ENCODE measurements at places on chromosomes 5 and 9.

DNA sequence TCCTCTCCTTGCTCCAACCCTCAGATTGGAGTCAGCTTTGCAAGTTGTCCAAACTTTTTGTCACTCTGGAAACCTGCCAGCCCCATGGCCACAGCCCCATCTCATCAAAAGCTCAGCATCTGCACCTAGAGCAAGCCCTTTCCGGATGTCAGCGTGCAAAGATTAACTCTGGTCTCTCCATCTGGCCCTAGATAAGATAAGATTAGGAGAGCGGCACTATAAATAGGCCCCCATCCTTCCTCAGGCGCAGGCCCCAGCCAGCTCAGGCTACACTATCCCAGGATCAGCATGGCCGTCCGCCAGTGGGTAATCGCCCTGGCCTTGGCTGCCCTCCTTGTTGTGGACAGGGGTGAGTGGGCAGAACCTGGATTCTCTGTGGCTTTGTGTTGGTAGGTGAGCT is at the start of gene SPINK4:
Gene SPINK4, plus strand, starts transcription at position 247 of the 400 bp plus-strand sequence. Its CDS starts 42 bp downstream, at position 289.
- no peak for DNase-seq

- no peak for DNase-seq
These were observed 74.4 kb upstream of the S1PR3 start for GRCh38 chr9:88916894-88917293.

GRCh38 chr5:132090107-132090506 is 16.5 kb downstream of the CSF2 start:
- DNase-seq = no peak

GRCh38 chr9:108109927-108110690 is 620.5 kb upstream of the KLF4 start:
- DNase-seq = no peak

- no peak for DNase-seq
These were observed 12.2 kb downstream of the TNIP1 start for GRCh38 chr5:151068433-151069197.

GRCh38 chr5:104045987-104046386 is 483.4 kb upstream of the NUDT12 start:
- DNase-seq = no peak

- no peak for DNase-seq
These were observed 8.2 kb downstream of the GALNT10 start for GRCh38 chr5:154198611-154199230.

- DNase-seq = no peak
These were observed 146.5 kb downstream of the AOPEP start for GRCh38 chr9:94872891-94873511.

DNA sequence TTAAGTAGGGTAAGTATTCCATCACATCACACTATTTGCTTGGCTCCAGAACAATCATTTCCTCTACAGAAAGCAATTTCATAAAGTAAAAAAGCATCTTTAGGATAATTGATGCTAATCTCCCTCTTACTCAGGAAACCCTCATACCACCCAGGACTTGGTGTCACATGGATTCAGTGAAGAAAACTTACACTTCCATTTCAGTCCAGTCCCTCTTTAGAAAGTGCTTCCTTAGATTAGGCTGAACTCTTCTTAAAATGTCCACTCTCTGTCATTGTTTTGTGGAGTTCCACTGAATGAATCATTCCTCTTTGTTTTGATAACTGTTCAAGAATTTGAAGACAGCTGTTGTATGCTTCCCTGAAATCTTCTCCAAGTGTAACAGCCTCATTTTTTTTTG is 144.0 kb upstream of the ZNF462 start:
- no peak for DNase-seq

- DNase-seq = no peak
These were observed 4.4 kb downstream of the LHFPL2 start for GRCh38 chr5:78644129-78644528.

- no peak for DNase-seq
These were observed 108.1 kb upstream of the RAI14 start for GRCh38 chr5:34548086-34548403.

DNA sequence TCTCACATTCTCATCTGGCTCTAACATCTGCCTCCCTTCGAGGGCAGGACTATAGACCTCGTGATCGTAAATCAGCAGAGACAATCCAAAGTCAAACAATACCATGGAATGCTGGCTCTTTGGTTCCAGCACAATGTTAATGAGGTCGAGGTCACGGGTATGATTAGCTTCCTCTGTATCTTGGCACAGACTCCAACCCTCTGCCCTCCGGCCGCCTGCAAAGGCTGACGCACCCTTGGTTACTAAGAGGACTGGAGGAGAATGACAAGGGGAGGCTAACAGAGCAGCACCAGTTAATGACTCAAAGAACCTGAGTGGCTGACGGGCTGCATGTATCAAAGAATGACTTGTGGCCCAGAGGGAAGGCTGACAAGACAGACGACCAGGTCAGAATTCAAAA is 10.1 kb downstream of the LHFPL2 start:
- DNase-seq = no peak

DNA sequence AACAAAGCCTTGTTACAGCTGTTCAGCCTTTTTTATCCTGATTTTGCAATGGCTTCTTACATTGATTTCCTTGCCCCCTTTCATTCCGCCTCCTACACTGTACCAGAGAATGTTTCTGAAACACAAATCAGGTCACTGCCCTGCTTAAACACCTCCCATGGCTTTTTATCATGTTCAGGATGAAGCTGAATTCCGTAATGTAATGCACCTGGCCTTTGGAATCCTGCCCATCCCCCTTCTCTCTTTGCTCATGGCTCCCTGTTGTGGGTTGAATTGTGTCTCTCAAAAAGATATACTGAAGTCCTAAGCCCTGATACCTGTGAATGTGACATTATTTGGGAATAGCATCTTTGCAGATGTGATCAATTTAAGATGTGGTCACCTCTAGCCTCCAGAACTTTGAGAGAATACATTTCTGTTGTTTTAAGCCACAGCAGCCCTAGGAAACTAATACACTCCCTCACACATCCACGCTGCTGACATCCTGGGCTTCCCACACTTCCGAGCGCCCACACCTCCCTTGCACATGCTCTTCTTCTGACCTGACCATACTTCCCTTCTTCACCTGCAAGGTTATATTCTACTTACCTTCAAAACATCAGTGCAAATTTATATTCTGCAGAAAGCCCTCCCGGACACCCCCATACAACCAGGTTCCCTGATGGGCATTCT is 101.2 kb downstream of the DNAH5 start:
- no peak for DNase-seq

DNA sequence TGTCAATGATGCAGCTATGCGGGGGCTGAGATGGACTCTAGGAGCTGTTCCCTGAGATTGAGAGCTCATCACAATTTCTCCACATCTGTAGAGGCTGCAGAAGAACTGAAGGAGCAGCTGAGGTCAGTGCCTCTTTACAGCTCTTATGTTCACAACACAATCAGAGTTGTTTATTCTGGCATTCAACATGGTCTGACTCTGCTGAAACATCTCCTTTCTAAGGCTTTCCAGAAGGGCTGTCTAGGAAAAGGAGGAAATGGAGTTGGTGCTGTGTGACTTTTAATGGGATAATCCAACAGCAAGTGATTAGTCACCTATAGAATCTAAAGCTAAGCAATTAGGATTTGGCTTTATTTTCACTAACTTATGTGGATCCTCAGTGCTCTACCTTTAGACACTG is 6.0 kb downstream of the POU5F2 start:
- no peak for DNase-seq

- no peak for DNase-seq
These were observed 27.3 kb upstream of the ZSWIM6 start for GRCh38 chr5:61304590-61305381.

DNA sequence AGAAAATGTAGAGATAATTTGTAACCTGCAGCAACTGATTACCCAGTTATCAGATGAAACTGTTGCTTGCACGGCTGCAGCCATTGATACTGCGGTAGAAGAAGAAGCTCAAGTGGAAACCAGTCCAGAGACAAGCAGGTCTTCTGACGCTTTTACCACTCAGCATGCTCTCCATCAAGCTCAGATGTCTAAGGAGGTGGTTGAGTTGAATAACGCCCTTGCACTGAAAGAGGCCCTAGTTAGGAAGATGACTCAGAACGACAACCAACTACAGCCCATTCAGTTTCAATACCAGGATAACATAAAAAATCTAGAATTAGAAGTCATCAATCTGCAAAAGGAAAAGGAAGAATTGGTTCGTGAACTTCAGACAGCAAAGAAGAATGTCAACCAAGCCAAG is 1.7 kb downstream of the KIF4B start:
- no peak for DNase-seq

DNA sequence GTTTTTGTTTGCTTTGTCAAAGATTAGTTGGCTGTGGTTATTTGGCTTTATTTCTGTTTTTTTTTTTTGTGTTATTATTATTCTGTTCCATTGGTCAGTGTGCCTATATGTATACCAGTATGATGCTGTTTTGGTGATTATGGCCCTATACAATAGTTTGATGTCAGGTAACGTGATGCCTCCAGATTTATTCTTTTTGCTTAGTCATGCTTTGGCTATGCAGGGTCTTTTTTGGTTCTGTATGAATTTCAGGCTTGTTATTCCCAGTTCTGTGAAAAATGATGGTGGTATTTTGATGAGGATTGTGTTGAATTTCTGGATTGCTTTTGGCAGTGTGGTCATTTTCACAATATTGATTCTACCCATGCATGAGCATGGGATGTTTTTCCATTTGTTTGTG is 312.8 kb downstream of the TAF11L14 start:
- DNase-seq = no peak

GRCh38 chr5:93673316-93673954 is 68.0 kb downstream of the POU5F2 start:
- no peak for DNase-seq

GRCh38 chr5:87048156-87048555 is 219.5 kb upstream of the RASA1 start:
- DNase-seq = no peak

- no peak for DNase-seq
These were observed 10.5 kb downstream of the CSF1R start for GRCh38 chr5:150075806-150076205.

- DNase-seq = peak; percentile 22
These were observed 2.8 kb upstream of the PLK2 start for GRCh38 chr5:58462623-58463230.

DNA sequence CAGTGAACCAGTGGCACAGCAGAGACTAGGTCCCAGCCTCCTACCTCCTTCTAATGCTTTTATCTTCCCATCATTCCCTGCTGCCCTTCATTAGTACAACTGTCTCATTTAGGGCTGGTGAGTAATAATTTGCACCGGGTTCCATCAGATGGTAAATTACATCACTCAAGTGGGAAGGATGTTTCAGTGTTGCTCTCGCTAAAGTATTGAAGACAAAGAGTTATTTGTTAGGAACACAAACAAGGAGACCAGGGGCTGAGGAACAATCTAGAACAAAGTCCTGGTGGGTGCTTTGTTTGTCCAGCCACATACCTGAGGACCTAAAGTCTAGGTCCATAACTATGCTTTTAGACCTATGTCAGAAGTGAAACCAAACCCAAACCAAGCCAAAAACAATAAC is 52.4 kb downstream of the SEC61B start:
- DNase-seq = no peak

GRCh38 chr5:25006237-25006636 is 361.5 kb upstream of the CDH10 start:
- DNase-seq = no peak

- no peak for DNase-seq
These were observed 93.7 kb upstream of the GDNF start for GRCh38 chr5:37933576-37933975.

GRCh38 chr5:118980017-118980416 is 8.3 kb downstream of the DTWD2 start:
- DNase-seq = no peak

DNA sequence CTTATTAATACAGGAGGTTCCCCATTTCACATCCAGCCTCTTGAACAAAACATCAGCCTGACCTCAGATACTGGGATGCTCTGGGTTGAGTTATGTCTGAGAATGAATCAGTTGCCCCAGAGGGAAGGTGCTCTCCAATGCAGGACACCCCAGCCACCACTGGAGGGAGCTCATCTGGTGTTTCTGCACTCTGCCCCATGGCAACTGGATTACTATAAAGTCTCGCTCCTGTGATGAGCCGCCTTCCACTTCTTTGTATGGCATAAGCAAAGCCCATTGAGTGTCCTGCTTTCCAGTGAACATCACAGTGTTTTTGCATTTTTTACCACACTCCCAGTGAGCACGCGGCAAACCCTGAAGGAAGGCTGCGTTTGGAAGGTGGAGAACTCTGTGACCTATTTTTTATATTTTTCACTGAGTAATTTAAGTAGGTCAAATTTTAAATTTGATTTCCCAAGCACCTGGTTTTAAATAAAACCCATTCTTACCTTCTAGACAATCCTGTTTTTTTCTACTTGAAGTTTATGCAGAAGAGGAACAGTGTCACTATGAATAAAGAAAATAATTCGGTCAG is 176.9 kb upstream of the WWC1 start:
- no peak for DNase-seq

DNA sequence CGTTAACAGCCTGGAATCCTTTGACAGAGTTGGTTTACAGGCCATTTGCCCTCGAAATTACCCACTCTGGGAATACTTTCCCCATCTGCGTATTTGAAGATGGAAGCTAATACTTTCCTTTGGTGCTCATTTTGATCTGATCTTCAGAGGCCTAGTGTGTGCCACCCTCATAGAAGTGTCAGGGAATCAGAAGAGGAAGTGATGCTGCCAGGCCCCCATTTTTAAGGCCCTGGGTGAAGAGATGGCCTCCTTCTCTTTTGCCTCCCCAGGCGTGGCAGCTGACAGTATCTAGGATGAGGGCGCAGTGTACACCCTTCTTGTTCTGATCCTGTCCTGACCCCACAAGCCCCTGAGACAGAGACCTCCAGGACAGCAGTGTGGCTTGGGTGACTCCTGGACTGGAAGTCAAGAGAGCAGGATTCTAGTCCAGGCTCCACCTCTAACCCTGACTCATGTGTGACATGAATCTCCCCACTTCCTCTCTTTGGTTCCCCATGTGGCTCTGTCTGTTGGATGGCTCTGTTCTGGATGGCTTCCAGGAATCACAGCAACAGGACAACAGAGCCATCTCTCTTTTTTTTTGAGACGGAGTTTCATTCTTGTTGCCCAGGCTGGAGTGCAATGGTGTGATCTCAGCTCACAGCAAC is 27.8 kb downstream of the CSF1R start:
- DNase-seq = no peak

- no peak for DNase-seq
These were observed 199.7 kb downstream of the BNC2 start for GRCh38 chr9:16670791-16671190.

DNA sequence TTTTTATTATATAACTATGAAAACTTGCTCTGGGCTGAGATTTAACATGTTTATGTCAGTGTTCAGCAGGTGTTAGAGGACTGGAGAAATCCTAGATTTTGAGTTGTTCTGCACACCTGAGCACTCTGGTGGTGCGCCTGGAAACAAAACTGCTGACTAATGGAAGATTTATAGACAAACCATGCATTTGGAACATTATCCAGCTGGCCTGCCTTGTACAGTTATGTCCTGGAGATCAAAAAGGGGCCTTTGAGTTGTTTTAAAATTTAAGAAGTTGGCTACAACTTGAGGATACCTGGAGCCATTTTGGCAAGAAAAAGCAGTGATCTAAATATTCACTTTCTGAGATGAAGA is 5.7 kb upstream of the ARHGEF28 start:
- no peak for DNase-seq

- DNase-seq = no peak
These were observed 138.7 kb downstream of the DRD1 start for GRCh38 chr5:175305251-175305650.

- DNase-seq = no peak
These were observed 47.1 kb downstream of the ST8SIA4 start for GRCh38 chr5:100855937-100856430.
